ENCODE measurements at places on chromosomes 13 and 19.
A peak's percentile ranks its signal among the peaks of the same experiment; 100 is the strongest.

DNA sequence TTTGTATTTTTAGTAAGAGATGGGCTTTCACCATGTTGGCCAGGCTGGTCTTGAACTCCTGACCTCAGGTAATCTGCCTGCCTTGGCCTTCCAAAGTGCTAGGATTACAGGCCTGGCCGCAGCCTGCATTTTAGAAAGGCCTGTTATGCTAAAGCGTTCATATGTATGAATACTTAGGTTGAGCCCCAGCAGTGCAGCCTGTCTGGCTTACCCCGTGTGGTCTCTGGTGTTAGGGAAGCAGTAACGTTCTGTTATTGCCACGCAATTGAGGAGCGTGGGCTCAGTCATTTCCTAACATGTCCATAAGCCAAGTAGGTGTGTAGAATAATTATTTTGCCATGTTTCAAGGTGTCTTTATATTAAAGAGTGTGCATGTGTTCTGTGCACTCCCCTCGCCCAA is 14.3 kb downstream of the HNRNPM start:
- no peak for DNase-seq

DNA sequence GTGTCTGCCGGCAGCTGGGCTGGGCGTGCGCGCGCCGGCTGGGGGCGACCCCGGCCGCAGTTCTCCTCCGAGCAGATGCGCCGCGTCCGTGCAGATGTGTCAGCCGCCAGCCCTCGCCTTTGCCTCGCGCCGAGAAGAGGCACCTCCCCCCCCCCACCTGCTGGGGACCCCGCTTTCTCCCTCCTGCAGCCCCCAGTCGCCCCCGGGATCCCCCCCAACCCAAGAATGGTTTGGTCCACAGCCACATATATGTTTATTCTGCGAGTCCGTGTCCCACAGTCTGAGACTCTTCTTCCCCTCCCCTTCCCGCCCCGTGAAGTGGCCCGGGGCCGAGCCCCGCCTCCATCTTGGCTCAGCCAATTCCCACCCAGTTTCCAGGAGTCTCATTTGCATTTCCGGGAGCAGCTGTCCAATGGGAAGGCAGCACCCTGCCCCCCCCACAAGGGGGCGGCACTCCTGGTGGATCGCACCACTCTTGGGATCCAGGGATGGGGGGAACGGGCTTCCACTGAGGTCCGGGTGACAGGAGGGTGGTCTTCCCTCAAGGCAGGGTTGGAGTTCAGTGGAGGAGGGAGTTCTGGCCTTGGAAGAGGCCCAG is 8.6 kb downstream of the ISOC2 start:
- DNase-seq, result no peak

GRCh38 chr13:77522444-77522843 is 13.1 kb upstream of the SCEL start:
- DNase-seq, result no peak

- DNase-seq, result no peak
Measured at GRCh38 chr13:39941911-39942551, 286.6 kb downstream of the COG6 start.

DNA sequence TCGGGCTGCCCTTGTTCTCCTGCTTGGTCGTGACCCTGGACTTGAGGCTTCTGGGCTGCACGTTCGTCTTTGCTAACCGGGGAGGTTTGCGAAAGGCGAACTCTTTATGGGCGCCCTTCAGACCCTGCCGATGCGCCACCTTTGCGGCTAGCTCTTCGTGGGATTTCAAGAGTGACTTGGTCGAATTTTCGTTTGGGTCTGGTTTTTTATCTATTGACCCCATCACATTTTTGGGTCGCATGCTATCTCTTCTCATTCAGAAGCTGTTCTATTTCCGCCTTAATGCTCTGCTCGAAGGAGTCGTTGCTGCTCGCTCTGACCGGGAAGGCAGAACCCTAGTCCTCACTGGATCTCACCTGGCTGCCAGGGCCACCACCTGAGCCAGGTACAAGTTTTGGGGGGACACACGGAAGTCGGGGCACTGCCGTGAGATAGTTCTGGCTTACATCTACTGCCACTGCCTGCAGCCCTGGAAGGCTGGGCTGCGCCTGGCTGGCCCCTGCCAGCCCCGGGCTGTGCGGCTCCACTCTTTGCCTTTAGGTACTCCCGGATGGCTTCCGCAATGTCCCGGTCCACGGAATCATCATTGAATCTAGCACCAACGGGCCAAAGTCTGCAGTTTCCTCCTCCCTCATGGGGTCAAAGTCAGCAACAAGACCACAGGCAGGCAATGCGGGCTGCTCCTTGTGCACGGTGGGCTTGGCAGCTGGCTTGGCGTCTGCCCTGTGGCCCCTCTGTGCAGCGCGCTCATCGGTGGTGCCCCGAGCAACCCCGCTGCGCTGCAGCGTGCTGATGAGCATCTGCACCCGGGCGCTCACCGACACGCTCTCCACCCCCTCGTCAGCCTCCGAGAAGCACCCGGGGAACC is 16.2 kb downstream of the RB1 start:
- DNase-seq, result no peak

- DNase-seq, result no peak
Measured at GRCh38 chr13:65292488-65292901, 1937.6 kb downstream of the PCDH9 start.

DNA sequence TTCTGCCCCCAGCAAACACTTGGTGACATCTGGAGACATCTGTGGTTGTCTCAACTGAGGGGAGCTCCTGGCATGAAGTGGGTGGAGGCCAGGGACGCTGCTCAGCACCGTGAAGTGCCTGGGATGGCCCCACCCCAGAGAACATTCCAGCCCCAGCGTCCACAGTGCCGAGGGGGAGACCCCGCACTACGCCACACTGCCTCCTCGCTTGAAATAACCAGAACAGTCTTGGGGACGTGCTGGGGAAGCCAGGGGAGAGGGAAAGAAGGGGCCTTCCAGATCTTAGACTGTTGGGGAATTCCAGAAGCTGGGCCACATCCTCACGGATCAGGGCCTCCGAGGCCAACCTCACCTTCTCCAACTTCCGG is 4.2 kb downstream of the DPP9 start:
- no peak for DNase-seq

- no peak for DNase-seq
Measured at GRCh38 chr19:19748249-19748938, 15.5 kb upstream of the ZNF14 start.

- DNase-seq, result no peak
Measured at GRCh38 chr13:80256352-80256932, 84.5 kb downstream of the SPRY2 start.

DNA sequence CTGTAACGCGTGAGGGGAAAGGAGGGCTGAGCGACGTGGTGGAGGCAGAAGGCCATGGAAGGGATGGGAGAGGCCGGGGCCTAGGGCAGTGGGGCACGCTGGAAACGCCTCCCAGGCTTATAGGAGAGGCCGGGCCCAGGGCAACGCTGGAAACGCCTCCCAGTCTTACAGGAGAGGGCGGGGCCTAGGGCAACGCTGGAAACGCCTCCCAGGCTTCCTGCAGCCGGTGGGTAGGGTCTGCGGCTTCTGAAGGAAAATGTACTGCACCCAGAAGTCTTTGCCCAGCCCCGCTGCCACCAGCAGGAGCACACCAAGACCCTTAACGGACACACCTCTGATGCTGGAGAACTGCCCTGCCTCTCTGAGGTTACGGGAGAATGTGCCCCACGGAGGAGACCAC is 9.1 kb downstream of the CACTIN start:
- DNase-seq, result no peak

GRCh38 chr13:113297370-113298042 is 467 bp downstream of the LAMP1 start:
- peak; percentile 20 for DNase-seq

GRCh38 chr19:16022681-16023080 is 53.6 kb upstream of the TPM4 start:
- DNase-seq, result no peak

GRCh38 chr19:53509443-53509842 is 28.5 kb upstream of the ZNF331 start:
- no peak for DNase-seq

GRCh38 chr13:76711550-76712182 is 174.5 kb downstream of the KCTD12 start:
- DNase-seq, result no peak

DNA sequence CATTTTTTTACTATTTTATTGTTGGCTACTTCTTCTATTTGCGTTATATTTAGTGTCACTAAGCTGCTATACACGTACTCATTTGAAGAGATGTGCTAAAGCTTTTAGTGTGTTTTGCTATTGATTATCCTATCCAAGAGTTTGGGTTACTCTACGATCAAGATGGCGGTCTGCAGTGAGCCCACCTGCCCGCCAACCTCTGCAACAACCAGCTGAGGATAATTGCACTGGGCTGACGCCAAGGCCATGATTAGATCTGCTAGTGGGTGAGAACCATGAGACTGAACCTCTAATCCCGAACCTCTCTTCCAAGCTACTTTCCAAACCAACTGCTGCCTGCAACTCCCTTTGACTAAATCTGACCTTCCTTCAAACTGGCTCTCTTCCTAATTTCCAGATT is 1.8 kb downstream of the CPB2 start:
- no peak for DNase-seq

GRCh38 chr13:42055500-42056085 is 7.1 kb downstream of the DGKH start:
- DNase-seq, result no peak

GRCh38 chr19:18060472-18060871 is 26.3 kb downstream of the IL12RB1 start:
- no peak for DNase-seq

DNA sequence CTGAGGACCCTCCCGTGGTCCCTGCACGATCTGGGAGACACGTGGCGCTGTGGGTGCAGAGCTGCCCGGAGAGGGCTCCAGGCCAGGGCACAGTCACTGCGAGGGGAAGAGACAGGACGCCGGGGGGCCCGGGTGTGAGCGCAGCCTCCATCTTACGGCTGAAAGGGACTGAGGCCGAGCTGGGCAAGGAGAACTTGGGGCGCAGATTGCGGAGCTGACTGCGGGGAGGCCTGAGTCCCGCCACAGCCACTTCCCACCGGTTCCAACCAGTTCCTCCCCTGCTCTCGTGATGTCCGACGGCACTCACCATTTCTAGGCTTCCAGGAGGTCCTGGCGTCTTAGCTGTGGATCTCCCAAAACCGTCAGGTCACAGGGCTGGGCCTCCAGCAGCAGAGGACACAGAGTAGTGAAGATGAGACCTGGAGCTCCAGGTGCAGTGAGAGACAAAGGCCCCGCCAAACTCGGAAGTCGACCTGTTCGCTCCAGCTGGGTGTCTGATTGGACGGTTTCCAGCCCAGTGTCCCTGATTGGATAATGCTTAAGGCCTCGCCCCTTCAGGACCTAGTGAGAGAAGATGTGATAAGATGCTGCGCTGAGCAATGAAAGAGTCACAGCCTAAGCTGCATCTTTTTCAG is 4.8 kb upstream of the ZNF253 start:
- DNase-seq, result peak; percentile 14

DNA sequence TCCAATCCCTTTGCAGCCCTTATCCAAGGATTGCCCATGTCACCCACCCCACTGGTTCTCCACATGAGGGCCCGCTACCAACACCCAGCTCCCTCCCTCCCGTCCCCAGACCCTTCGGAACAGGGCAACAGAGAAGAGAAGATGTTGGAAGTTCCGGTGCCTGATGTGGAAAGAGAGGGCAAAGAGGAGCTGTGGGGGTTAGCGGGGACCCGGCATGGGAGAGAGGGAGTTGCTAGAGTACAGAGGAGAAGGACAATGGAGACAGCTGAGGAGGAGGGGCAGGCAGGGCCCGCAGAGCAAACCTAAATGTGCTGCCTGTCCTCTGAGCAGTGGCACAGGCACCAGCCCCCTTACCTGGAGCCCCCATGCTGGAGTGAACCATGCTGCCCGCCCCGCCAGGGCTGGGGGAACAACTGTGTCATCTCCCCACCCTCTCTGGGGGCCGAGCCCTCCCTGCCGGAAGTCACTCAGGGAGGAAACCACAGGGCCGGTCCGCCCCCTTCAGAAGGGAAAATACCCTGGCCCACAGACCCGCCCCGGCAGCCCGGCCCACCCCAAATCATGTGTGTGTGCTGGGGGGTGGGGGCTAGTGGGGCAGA is at the start of gene POU2F2:
TSS of gene POU2F2 (minus strand) at position 417 of the 599 bp plus-strand sequence. CDS start at position 382, 35 bp downstream.
- DNase-seq, result peak; percentile 84

- DNase-seq, result no peak
Measured at GRCh38 chr13:22665506-22665905, 515.3 kb upstream of the SGCG start.

GRCh38 chr13:43306372-43306771 is 283.0 kb downstream of the DNAJC15 start:
- DNase-seq, result no peak

DNA sequence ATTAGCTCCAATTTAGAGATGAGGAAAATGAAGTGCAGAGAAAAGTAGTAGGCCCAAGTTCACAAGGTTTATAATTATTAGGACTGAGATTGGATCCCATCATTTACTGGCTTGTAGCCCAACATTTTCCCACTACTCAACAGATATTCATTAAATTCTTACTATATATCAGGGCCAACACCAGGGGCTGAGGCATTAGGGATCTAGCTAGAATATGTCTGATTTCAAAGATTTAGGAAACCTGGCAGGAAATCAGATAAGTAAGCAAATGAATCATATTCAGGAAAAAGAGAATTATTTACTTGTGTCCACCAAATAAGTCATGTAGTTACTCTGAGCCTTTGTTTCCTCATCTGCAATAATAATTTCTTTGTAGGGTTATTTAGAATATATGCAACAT is 94.3 kb downstream of the OXGR1 start:
- DNase-seq, result no peak

GRCh38 chr19:42568006-42568405 is 26.7 kb downstream of the CEACAM8 start:
- no peak for DNase-seq

GRCh38 chr13:96925916-96926628 is 68.2 kb downstream of the OXGR1 start:
- no peak for DNase-seq

- no peak for DNase-seq
Measured at GRCh38 chr13:48862572-48862971, 113.1 kb upstream of the FNDC3A start.

GRCh38 chr19:8120636-8121480 is 28.5 kb downstream of the FBN3 start:
- no peak for DNase-seq

DNA sequence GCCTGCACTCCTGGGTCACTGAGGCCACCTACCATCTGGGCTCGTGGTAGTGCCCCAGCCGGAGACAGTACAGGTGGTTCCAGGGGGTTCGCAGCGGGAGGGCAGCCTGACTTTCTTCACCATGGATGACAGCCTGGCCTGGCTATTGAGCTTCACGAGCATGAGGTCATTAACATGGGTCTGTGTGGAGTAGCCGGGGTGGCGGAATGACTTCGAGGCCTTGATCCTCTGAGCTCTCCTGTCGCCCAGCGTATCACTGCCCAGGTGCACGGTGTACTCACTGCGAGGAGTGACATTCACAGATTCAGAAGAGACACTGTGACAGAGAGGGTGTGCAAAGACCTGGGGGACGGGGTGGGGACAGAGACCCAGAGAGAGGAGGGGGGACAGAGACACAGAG is 3.5 kb downstream of the KLK7 start:
- DNase-seq, result no peak

- DNase-seq, result no peak
Measured at GRCh38 chr19:485583-486236, 10.6 kb upstream of the MADCAM1 start.

Measured in activated T-cell treated with anti-CD3 and anti-CD28 coated beads for 1 hour (primary cell).